ENCODE measurements at places on chromosomes 11 and 22.

GRCh38 chr11:104610635-104611034 lies 287.6 kb downstream of the CASP12 start:
- DNase-seq = no peak

GRCh38 chr11:108559904-108560303 lies 33.7 kb downstream of the EXPH5 start:
- peak; percentile 80 for DNase-seq

- peak; percentile 75 for DNase-seq
Observed at GRCh38 chr22:23183061-23183698, 2.9 kb downstream of the BCR start.

DNA sequence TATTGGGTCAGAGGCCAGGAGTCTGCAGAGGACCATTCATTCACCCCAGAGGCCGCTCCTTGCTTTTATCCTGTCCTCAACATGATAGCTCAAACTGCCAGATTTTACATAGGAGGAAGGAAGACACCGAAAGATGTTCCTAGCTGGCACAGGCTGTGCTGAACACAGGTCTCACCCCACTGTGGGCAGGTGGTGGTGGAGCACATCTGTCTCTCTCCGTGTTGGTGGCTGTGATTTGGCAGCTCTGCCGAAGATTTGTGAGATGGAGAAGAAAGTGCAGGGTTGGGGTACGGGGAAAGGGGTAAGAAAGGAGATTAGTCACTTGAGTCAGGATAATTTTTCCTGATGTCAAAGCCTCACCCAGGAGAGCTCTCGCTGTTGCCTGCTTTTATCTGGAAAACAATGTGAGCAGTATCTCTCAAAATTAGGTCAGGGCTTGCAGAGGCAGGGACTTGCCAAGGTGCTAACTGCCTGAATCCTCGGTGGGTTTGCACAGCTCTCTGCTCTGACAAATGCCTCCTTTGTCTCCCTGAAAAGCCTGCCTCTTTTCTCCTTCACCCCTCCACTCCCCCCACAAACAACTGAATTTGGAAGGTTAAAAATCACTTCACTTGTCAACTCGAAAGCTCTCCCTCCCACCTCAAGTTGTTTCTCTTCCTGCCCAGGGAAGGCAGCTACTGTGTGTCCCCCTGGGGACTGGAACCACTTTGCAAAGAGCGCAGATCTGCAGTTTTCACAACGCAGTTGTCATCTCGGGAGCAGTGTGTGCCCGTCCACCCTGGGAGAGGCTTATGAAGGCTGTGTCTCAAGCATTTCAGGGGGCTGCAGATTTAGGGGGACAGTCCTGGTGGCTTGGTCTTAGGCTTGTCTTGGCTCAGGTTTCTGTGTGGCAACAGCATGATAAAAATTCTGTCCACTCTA lies 299.7 kb downstream of the ST3GAL4 start:
- no peak for DNase-seq

DNA sequence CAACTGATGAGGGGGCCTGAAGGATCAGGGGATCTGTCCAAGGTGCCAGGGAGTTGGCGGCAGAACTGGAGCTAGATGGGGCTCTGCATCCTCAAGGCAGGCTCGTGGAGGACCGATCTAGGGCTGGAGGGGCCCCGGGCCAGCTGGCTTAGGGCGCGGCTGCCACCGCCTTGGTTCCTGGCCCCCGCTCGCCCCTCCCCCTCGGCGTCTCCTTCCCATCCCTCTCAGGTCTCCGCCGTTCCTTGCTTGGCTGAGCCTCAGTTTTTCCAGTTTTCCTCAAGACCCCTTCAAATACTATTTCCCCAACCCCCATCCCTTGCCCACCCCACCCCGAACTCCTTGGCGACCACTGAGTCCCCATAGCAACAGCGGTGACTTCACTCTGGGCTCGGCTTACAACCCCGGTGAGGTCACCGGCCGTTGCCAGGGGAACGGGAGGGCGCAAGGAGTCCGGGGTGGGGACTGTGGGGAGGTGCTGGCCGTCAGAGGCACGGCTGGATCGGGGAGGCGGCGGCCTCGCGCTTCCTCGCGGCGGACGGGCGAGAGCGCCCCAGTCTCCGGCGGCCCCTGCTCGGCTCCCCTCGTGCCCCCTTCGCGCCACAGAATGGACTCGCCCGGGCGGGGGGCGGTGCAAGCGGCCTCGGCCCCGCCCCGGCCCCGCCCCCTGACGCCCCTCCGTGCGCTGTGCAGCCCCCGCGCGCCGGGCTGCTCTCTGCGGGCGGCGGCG lies 7.5 kb downstream of the FREY1 start:
- DNase-seq = peak; percentile 95

GRCh38 chr11:134592391-134592990 lies 180.4 kb upstream of the B3GAT1 start:
- DNase-seq = no peak

- DNase-seq = peak; percentile 81
Observed at GRCh38 chr22:17972385-17973191, 51.8 kb downstream of the MICAL3 start.

DNA sequence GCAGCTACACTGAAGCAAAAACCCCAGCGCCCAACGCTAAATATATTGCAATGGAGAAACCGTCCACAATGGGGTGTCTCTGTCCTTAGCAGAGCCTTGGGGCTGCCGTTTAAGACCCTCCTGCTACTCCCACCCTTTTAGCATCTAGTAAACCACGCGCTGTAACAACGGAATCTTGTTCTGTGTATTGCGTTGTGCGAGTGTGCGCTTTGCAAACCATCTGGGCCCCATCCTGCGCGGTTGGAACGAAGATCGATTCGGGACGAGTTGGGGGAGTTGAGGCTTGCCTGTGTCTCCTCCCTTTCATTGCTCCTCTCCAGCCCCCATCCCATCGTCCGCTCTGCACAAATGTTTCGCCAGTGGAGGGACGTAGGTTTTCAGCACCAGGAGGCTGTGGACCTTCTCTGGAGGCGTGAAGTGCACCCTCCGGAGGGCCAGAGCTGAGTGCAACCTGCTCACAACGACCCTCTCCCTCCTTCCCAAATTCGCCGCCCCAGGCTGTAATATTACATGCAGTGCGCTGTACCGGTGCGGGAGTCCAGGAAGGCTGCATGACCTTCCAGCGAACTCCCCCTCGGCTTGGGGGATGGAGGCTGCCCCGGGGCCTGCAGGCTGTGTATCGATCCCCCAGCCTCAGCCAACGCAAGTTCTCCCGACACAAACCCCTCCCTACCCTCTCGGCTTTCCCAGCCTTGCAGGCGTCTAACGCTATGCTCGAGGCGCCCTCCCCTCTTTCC lies 1.6 kb upstream of the KMT2A start:
- DNase-seq = peak; percentile 73

- DNase-seq = no peak
Observed at GRCh38 chr11:2577031-2577990, 122.5 kb downstream of the KCNQ1OT1 start.

GRCh38 chr22:31022516-31022915 lies 53.5 kb downstream of the TUG1 start:
- DNase-seq = no peak

- DNase-seq = peak; percentile 40
Observed at GRCh38 chr22:50641696-50642607, 14.0 kb upstream of the ARSA start.
